ENCODE measurements at places on chromosomes 7 and 10.
A peak's percentile ranks its signal among the peaks of the same experiment; 100 is the strongest.

DNA sequence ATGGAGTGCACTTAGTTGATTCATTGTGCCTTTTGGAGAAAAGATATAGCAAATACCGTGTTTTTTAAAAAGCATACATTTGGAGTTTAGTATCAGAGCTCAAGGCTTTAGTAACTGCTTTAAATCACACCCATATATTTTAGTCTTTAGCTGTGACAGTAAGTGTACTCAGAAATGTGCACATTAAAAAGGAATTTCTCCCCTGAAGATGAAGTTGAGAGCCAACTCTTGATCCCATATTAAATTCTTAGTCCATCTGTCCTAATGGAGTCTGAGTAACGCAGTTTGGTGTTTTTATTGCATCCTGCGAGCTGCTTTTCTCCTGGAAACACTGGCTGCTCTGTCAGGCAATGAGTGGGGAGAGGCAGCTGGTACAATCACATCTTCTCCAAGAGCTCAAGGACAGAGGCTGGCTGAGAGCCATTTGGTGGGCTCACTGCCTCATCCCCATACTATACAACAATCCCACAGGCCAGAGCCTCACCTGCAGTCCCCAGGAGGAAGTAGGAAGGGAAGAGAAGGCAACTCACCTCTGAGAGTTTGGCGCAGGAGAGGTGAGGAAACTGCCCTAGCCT is 473.6 kb upstream of the C7orf33 start:
- DNase-seq, result no peak

DNA sequence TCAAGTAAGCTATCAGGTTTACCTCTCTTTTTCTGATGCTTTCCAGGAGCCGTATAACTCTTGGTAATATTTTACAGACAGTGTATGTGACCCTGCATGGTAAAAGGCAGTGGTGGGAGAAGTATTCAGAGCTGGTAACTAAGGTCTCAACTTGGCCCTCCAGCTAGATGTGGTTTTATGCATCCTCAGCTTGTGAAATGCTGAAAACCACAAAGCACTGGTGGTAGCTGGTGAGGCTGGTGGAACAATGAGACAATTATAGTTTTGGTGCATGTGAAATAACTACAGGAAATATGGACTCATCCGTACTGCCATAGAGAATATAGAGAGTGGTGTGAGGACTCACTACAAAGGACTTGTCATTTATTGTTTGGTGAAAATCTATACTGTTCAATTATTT is 383.0 kb upstream of the PCDH15 start:
- DNase-seq, result no peak

DNA sequence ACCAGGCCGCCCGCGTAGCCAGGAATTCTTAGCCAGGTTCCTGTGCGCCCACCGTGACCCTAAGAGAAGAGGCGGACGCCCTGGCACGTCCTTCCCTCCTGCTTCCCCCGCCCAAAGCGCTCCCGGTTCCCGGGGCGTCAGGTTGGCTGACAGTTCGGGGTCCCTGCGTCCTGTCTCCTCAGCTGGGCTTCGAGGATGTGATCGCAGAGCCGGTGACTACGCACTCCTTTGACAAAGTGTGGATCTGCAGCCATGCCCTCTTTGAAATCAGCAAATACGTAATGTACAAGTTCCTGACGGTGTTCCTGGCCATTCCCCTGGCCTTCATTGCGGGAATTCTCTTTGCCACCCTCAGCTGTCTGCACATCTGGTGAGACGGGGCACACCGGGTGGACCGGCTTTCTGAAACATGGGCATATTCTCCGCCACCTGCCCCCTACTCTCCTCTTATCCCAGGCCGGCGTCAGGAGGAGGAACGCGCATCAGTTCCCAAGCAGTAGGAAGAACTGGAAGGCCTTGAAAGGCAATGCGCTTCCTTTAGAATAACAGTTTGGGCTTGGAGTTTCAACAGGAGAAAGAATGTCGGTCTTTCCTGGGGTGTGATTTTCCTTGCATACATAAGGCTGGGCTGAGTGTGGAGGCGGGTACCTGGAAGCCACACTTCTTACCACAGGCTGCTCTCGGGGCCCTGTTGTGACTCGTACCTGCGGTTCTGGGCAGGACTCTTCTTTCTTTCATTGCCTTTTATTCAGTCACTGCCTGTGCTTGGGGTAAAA is 728 bp downstream of the CAV2 start:
- DNase-seq, result no peak

- DNase-seq, result no peak
Measured at GRCh38 chr7:117990834-117991233, 117.6 kb upstream of the CTTNBP2 start.

GRCh38 chr10:36989233-36989632 is 136.2 kb upstream of the ANKRD30A start:
- DNase-seq, result no peak

DNA sequence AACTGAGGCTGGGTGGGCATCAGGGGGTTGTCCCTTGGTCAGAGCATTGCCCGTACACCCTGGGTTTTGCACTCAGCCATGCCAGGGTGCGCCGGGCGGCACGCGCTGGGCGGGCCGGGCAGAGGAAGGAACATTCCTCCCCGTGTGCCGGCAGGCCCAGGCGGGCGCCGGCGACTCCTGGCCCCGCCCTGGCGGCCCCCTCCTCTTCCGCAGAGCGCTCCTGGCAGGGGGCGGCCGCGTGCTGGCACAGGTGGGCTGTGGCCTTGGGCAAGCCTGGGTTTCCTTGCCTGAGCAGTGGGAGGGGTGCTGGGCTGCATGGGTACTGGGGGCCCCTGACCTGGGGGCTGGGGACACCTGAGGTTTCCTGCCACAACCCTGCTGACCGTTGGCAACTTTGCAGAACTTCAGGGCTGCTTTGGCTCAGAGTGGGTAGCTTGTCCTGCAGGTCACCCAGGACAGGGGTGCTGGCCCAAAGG is 3.9 kb downstream of the LFNG start:
- no peak for DNase-seq

DNA sequence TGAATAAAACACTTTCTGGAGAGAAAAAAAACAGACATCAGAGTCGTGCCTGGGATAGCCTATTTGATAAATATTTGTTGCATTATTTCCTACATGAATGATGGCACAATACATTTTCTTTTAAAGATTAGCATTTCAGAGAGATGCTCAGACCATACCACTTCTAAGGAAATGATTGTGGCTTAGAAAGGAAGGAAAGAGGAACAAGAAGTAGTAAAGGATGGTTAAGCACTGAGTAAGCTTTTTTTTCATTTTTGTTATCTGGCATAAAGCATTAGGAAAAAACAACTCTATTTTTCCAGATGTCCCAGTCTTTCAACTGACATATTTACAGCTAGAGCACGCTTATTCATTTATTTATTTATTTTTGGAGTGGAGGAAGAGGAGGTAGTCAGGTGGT is 258.8 kb upstream of the TEX47 start:
- DNase-seq, result no peak

GRCh38 chr7:1468203-1468602 is 8.9 kb upstream of the MICALL2 start:
- no peak for DNase-seq

DNA sequence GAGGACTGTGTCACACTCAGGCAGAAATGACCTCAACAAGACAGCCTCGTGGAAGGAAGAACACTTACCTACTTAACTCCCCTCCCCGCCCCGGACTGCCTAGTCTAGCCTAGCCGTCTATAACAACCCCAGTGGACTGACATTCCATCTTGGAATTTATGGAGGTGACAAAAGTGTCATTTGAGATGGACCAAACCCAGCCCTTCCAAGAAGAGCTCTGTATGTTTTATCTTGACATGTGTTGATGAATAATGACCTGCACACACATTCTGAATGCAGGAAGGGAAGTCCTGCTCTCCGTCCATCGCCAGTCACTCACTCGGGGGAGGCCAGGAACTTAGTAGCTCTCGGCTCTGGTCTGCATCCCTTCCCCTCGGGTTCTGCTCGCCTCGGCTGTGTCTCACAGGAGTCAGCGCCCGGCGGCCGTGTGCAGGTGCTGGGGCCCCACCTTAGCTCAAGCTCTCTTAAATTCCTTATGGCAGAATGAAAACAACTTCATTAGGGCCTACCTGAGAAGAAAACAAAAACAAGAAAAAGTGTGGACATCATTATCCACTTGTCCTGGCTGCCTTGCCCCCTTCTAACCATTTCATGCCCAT is 140.9 kb upstream of the NPS start:
- no peak for DNase-seq

DNA sequence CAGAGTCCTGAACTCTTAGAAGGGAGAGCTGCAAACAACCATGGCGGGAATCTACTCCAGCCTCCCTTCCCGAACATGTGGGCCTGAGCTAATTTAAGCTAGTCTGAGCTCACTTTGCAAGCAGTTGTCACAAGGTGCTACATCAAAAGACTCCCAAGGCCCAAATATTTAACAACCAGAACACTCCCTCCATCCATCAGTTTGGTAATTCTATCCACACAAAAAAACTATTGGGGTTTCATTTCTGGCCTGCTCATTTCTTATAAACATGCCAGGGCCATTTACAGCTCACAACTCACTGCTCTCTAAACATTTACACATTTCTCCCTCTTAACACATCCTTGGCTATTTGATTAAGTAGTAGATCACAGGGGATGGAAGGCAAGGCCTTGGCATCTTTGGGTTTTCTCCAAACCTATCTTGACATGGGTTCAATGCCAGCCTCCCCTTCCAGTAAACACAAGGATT is 263.4 kb downstream of the KCNMA1 start:
- no peak for DNase-seq

- no peak for DNase-seq
Measured at GRCh38 chr10:122557516-122557915, 3.0 kb upstream of the DMBT1 start.

DNA sequence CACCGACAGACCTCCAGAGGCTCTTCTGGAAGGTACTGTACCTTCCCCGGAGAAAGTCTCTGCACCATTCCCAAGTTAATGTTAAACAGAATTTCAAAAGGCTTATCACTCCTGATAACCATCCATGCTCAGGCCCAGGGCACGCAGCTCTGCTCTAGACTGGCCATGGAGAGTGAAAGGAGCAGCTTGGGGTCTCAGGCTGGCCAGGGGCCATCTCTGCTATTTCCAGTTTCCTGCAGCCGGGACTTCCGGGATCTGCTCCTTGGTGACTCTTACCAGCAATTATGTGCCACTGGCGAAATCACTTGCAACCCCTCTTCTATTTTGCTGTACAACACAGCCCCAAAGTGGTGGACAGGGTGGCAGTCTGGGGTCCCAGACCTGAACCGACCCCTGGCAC is 6.0 kb downstream of the CLDN15 start:
- DNase-seq, result no peak

GRCh38 chr7:73779517-73779916 is 9.4 kb upstream of the CLDN3 start:
- no peak for DNase-seq

GRCh38 chr10:36476399-36476798 is 649.0 kb upstream of the ANKRD30A start:
- DNase-seq, result no peak

- DNase-seq, result no peak
Measured at GRCh38 chr7:153934629-153935028, 117.6 kb upstream of the DPP6 start.

DNA sequence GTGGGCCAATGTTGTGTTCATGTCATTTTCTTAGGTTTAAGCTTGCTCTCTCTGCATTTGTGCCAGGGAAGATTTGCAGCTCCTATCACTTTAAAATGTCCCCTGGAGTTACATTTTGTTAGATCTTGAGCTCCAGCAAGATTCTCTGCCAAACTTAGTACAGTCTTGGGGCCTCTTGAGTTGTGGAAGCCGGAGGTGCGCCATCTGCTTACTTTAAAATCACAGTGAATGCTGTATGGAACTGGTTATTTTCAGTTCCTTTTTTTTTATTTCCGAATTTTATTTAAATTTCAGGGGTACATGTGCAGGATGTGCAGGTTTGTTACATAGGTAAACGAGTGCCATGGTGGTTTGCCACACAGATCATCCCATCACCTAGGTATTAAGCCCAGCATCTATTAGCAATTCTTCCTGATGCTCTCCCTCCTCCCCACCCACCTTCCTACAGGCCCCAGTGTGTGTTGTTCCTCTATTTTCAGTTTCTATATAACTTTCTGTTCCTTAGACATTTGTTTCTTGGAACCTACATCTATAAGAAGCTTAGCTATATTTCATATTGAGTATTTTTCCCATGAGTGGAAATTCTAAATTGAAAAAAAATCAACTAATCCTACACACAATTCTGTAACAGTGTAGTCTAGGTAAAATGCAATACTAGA is 114.4 kb upstream of the CREB5 start:
- DNase-seq, result no peak

DNA sequence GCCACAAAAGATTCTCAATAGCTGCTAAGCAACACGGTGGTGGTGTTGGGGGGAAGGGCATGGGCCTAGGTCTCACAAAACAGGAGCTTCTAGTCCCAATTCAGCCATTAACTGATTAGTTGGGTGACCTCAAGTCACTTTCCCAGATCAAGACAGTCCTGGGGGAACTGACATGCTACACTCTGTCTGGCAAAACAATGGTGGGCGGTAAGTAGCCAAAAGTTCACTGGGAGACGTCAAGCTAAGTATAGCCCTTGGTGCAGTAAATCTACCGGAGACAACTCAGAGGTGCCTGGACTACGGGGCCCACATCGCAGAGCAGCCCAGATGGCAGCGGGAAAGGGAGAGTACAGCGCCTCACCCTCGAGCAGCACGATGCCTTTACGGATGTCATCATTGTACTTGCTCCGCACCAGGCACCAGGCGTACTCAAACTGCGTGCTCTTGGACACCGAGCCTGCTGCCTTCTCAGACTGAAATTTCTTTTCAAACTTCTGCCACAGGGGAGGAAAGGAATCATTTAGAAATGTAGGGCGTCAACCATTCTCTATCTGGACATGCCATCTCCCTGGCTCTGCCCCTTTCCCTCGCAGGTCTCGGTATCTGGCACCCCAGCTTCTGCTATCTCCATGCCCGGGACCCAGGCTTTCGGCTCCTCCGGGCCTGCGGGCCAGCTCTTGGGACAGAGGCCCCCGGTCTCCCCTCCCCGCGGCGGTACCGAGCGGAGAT is 1.1 kb downstream of the FIS1 start:
- no peak for DNase-seq

DNA sequence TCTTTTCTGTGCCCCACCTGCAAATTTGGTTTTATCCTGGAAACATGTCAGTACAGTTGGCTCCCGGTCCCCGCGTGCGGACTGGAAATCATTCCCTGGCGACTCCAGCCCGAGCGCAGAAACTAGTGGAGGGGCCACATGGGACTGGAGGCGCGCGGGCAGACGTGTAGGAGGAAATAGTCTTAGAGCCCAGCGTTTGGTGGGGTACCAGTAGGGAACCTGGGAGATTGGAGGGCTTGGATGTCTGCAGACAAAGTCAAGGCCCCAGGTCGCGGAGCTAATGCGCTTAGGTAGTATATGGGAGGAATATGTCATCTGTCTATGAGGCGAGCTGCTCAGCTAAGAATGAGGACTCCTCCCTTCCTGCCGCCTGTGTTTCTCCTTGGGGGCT is 1.3 kb downstream of the GALNT17 start:
- no peak for DNase-seq

- DNase-seq, result no peak
Measured at GRCh38 chr7:6139189-6139996, 108.2 kb downstream of the ANKRD61 start.

GRCh38 chr7:84677117-84677732 is 482.6 kb upstream of the SEMA3A start:
- no peak for DNase-seq

- peak; percentile 19 for DNase-seq
Measured at GRCh38 chr7:20330239-20330927, at the start of gene ITGB8. TSS of gene ITGB8 (plus strand) at chr7:20330900. CDS start at chr7:20331807, 907 bp downstream.

- no peak for DNase-seq
Measured at GRCh38 chr7:104980841-104981671, 32.9 kb upstream of the KMT2E start.

GRCh38 chr7:19239951-19240350 is 94.7 kb upstream of the FERD3L start:
- DNase-seq, result no peak

All from activated CD8-positive, alpha-beta memory T cell treated with anti-CD3 and anti-CD28 coated beads for 4 hours (primary cell).